ENCODE measurements at places on chromosomes 6 and 20.

DNA sequence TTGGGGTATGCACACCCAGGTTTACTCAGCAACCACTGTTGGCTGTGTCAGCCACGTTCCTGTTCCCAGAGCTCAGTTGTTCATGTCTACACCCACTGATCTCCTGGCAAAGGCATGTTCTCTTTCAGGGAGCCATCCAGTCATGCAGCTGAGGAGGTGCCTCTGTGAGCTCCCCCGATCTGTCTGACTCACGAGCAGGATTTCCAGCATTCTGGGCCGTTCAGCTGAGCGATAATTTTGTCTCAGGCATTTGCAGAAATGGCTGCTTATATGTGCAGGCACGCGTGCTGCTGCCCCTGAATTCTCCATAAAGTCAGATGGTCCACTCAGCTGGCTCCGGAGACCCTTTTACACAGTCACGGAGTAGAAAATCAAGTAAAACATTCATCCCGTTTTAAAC lies 78.4 kb upstream of the IYD start:
- DNase-seq, result no peak

DNA sequence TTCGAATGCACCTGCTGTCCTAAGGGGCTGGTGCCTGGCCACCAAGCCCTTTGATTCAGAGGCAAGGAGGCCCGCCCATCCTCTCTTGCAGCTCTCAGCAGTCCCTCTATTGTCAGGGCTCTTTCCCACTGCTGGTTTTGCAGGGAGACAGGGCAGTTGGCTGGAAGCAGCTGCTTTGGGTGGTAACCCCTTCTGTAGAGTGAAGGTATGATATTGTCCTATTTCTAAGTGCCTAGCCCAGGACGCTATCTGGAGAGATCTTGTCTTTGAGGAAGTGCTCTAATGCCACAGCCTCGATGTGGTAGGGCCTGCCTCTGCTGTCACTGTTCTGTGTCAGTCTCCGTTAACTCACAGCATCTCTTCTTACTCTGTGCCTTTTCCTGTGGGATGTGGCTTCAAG lies 5.6 kb downstream of the PLCG1 start:
- no peak for DNase-seq

DNA sequence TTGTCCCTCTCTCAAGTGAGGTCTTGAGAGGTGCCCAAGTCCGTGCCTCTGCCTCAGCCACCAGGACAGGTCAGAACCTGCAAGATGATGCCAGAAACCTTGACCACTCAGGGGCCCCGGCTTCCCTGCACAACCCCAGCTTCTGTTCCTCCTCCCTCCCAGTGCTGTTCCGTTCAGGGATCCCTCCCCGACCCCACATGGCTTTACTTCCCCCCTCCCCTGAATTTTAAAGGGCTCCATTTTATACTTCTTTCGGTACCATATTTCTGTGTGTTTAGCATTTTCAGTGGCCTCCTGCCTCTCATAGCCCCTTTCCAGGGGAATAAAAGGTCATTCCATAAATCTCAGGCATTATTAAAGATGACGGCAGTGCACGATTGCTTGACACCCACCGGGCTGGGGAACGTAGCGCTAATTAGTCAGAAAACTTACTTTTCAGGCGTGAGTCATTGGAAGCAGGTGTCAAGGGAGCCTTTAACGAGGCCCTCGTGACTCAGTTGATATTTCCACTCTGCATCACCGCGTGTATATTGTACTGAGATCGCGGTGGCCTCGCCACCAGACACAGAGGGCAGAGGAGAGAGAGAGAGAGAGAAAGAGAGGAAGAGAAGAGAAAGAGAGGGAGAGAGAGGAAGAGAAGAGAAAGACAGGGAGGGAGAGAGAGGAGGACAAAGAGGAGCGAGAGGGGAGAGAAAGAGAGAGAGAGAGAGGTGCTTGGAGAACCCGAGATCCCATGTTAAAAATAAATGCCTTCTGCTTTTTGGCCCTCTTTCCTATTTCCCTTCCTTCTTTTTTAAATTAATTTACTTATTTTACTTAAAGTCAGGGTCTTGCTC lies 21.3 kb downstream of the KCNG1 start:
- no peak for DNase-seq

DNA sequence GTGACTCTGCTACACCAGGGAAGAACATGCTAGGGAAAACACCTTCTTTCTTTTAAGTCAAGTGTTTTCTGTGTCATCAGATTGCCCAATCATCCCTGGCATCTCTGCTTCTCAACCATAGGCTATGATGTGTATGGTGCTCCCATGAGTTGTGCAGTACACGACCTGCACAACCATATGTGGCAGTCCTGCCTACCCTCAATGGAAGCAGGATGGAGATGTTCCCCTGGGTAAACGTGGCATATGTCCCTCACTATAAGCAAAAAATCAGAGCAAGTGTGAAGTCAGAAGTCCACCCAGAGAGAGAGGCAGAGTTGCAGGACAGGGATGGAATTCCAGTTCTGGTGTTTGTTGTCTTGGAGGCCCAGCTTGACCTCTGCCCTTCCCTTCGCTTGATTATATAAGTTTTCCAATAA lies 10.3 kb upstream of the SNHG17 start:
- no peak for DNase-seq

GRCh38 chr6:108710551-108710950 lies 137.7 kb upstream of the ARMC2 start:
- DNase-seq, result no peak

Data from MM.1S (cell line).